ENCODE measurements at places on chromosomes 7 and 10. TPM values are rescaled to one million over a fixed set of nuclear protein-coding genes. Genes with fewer than 3 reads are reported as not detected.

DNA sequence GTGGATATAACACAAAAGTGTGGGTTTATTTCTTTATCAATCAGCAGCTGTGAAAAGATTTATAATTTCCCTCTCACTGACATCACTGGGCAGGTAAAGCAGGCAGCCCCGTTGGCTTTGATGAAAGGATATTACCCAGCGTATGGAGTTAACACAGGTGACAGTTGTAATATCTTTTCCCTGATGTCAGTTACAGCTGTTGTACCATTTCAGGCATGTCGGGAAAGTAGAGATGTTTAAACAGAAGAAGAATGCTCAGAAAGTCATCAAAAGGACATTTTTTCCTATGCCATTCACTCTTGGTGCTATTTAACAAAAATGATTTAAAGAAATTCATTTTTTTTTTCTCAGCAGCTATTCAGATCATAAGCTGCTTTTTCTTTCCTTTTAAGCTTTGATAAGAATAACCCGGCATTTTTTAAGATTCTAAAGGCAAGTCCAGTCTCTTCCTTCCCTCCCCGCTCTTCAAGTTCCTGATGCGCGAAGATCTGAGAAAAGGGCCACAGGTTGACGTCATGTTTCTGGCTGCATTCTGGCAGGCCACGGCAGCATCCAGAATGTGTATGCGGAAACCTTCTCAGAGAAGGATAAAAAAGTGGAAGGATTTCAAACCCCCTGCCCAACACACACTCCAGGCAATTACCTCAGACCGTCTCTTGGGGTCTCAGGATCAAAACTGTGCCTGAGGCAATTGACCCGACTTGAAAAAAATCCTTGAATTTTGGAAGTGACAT, 32.5 kb upstream of the ADAM12 start:
- no peak overlapping the region for H3K27ac ChIP-seq
- H3K27me3 ChIP-seq: no peaks in the 10 kb centered on the region
- no peak overlapping the region for H3K4me3 ChIP-seq
- no peaks in the 10 kb centered on the region for H3K36me3 ChIP-seq
- H3K4me1 ChIP-seq: no peaks in the 10 kb centered on the region
- DNase-seq: no peak

DNA sequence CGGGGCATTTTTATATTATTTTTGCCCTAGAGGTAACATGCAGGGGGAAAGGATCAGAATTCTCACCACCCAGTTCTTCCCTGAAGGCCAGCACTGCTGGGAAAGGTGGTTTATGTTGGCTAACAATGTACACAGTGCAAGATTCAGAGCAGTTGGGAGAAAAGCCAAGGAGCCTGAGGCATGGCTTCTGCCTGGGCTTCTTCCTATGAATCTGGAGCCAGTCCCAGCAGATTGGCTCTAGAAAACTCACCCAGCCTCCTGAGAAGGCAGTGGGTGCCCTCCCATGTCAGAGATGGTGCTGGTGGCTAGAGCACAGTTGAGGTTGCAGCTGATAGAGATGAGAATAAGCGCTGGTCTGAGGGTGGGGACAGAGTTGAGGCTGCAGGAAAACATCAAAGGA, 44.7 kb upstream of the GPR26 start:
- H3K27me3 ChIP-seq: no peaks in the 10 kb centered on the region
- no peak overlapping the region for H3K4me3 ChIP-seq

DNA sequence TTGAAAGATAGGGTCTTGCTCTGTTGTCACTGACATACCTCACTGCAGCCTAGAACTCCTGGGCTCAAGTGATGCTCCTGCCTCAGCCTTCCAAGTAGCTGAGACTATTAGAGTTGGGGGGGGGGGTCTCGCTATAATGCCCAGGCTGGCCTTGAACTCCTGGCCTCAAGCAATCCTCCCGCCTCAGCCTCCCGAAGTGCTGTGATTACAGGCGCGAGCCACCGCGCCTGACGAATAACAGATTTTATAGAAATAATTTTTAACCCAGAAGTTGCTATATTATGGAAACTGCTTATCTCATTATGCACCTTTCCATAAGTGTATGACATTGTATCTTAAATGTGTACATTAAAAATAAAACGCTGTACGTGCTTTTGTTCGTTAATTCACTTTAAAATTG, 846 bp downstream of the ANKRD26 start:
- H3K27me3 ChIP-seq: no peaks in the 10 kb centered on the region
- peaks cover 40% of the 10 kb centered on the region for H3K4me1 ChIP-seq
- H3K4me3 ChIP-seq: peak overlapping the region; percentile 82
- H3K36me3 ChIP-seq: peaks cover 8% of the 10 kb centered on the region
- DNase-seq: no peak

DNA sequence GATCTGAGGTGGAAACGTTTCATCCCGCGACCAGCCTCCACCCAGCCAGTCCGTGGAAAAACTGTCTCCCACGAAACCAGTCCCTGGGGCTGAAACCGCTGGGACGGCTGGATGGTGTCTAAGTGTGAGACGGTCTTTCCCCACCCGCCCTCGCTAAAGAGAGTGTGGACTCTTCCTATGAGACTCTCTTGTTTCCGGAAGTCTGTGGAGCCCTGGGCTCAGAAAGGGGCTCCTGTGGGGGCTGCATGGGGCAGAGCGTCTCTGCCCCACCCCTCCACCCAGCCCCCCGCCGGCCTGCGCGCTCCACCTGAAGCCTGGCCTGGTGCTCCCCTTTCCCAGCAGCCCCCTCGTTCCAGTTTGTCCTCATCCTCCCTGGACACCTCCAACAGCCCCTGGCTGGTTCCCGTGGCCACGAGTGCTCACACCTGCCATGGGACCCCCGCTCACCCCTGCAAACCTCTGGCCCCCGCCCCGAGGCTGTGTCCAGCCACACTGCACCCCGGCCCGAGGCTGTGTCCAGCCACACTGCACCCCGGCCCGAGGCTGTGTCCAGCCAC, 28.7 kb downstream of the CFAP46 start:
- H3K4me3 ChIP-seq: no peak overlapping the region
- H3K36me3 ChIP-seq: no peaks in the 10 kb centered on the region
- H3K27ac ChIP-seq: no peak overlapping the region

GRCh38 chr10:116692225-116692624, 50.1 kb downstream of the HSPA12A start:
- no peak for DNase-seq
- H3K4me3 ChIP-seq: no peak overlapping the region
- no peak overlapping the region for H3K27ac ChIP-seq
- H3K4me1 ChIP-seq: no peaks in the 10 kb centered on the region
- no peaks in the 10 kb centered on the region for H3K36me3 ChIP-seq

DNA sequence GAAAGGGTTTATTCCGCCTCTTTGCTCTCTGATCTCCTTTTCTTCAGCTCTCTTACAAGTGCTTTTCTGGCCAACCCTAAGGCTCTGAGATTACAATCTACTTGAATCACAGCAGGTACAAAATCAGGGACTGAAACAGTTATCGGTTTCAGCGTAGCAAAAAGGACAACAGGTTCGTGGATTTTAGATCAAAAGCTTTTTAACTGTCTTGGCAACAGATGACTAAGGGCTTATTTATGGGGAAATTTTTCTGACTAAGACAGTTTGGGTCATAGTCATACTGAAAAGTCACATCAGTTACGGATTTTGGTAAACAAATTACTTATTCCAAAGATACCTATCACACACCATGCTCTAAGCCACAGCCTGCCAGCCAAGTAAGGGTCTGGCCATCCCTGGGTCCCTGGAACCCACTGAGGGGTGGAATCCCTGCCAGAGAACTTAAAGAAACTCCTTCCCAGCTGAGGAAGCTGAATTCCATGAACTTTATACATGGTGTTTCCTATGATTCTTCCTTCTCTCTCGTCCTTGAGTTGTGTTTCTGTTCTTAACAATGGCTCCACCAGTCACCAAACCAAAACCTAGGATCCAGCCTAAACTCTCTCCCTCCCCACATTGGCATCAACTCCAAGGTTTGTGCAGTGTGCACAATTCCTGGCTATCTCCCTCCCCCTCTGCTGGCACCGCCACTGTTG, 169.3 kb downstream of the FAM107B start:
- no peaks in the 10 kb centered on the region for H3K27me3 ChIP-seq
- peak overlapping the region; percentile 94 for H3K27ac ChIP-seq
- H3K4me1 ChIP-seq: peaks cover 51% of the 10 kb centered on the region

DNA sequence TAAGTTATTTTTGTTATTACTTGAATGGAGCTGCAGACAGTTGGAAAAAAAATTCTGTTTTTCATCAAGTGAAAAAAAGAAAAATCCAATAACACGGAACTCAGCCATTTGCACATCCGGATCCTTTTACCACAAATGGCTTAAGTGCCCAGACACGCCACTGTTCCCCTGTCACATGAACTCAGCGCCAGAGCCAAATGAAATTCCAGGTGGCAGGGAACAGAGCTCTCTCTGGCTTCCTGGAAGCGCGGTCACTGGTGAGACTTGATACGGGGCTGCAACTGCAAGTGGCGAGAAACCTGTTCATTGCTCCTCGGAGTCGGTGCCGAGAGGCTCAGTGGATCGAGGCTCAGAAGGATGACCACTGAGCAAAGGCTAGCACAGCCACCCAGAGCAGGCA, 60.8 kb upstream of the NPTX2 start:
- DNase-seq: no peak
- H3K4me1 ChIP-seq: no peaks in the 10 kb centered on the region
- H3K27me3 ChIP-seq: no peaks in the 10 kb centered on the region
- no peak overlapping the region for H3K4me3 ChIP-seq
- no peak overlapping the region for H3K27ac ChIP-seq

DNA sequence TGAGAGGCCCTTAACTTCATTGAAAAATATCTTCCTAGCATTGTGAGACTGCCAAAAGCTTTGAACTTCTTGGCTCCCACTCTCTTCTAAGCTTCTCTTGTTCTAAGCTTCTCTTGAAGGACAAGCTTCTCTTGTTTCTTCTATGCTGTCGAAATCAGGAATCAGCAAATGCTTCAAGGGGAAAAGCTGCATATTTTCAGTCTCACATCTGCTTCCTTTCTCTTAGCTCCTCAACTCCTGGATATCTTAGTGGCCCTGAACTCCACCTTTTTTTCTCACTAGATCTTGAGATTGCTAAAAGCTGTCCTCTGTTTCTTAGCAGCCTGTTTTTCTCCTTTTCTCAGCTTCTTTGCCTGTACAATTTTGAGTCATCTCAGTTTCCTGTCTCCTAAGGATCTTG, 73.0 kb downstream of the NEUROD6 start:
- H3K4me1 ChIP-seq: no peaks in the 10 kb centered on the region
- H3K4me3 ChIP-seq: no peak overlapping the region
- no peak for DNase-seq

DNA sequence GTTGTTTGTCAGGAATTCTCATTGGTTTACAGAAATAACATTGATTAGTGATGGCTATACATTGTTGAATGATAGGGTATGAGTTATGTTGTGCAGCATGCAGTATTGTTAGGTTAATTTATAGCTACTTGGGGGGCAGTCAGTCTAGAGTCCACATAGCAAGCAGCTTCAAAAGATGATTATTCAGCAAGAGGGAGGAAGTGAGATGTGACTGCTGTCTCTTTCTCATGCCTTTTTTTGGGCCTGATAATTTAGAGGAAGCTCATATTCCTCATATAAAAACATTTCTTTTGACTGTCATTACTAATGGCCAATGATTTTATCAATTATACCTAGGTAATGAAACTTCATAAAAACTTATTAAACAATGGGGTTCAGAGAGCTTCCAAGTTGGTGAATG, 3.4 kb upstream of the TBRG4 start:
- peaks cover 3% of the 10 kb centered on the region for H3K36me3 ChIP-seq
- H3K4me1 ChIP-seq: peaks cover 21% of the 10 kb centered on the region
- DNase-seq: no peak

- no peak overlapping the region for H3K4me3 ChIP-seq
- H3K27me3 ChIP-seq: no peaks in the 10 kb centered on the region
- H3K27ac ChIP-seq: no peak overlapping the region
- no peaks in the 10 kb centered on the region for H3K36me3 ChIP-seq
- DNase-seq: no peak
- H3K4me1 ChIP-seq: no peaks in the 10 kb centered on the region
Observed at GRCh38 chr7:20162665-20163064, 54.5 kb downstream of the MACC1 start.

DNA sequence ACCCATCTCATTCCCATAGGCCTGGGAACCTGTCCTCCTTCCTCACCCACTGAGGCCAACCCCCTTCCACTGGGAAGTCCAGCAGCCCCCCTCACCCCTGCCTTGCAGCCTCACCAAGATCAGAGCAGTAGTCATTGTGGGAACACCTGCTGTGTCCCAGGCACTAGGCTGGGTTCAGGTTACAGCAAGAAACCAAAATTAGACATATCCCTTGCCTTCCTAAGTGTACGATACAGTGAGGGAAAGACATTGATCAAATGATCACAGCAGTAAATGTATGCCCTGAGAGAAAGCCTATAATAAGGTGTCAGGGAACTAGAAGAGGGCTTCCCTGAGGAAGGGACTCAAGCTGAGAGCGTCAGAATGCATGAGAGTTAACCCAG, 17.0 kb upstream of the C10orf105 start:
- H3K27ac ChIP-seq: peak overlapping the region; percentile 89
- H3K4me1 ChIP-seq: peaks cover 97% of the 10 kb centered on the region
- peaks cover 12% of the 10 kb centered on the region for H3K36me3 ChIP-seq
- DNase-seq: no peak
- H3K27me3 ChIP-seq: no peaks in the 10 kb centered on the region

GRCh38 chr10:97572214-97572989, at the start of gene ANKRD2:
TSS of gene ANKRD2 (plus strand) at chr10:97572779. CDS start at chr10:97572789, 10 bp downstream.
- no peaks in the 10 kb centered on the region for H3K27me3 ChIP-seq
- no peaks in the 10 kb centered on the region for H3K36me3 ChIP-seq
- no peak within 1 kb of the TSS for H3K27ac ChIP-seq
- H3K4me3 ChIP-seq: no peak within 1 kb of the TSS
- peak; percentile 71 for DNase-seq

GRCh38 chr7:101968720-101969466, 151.5 kb downstream of the CUX1 start:
- H3K27ac ChIP-seq: no peak overlapping the region
- H3K4me3 ChIP-seq: no peak overlapping the region
- H3K36me3 ChIP-seq: no peaks in the 10 kb centered on the region
- H3K27me3 ChIP-seq: no peaks in the 10 kb centered on the region
- H3K4me1 ChIP-seq: no peaks in the 10 kb centered on the region

Gene GNGT1
- not detected for total RNA-seq

Gene PDE6C
- total RNA-seq: not detected

Gene AMPH
- not detected for total RNA-seq

Gene EBLN1
- not detected for total RNA-seq

Gene PRRT4
- 0.21 TPM for total RNA-seq
